ENCODE measurements at places on chromosomes 3 and 15.
A peak's percentile ranks its signal among the peaks of the same experiment; 100 is the strongest.

DNA sequence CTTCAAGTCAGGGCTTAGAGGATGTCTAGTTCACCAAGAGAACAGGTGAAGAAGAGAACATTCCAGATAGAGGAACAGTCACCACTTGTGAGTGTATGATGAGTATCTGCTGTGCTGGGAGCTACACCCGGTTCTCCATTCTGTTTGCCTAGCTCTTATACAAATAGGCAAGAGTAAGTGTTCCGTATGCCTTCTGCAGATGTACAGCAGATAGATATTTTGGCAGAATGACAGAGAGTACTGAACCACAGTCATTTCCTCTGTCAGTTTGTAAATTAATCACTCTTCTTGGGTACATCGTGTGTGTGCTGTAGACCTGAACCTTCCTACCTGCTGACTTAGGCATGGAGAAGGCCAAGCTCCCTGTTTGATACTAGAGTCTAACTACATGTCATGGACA is 108.3 kb upstream of the CTDSPL start:
- DNase-seq, result no peak

GRCh38 chr15:63023351-63023945 is 19.1 kb upstream of the TPM1 start:
- peak; percentile 60 for DNase-seq

DNA sequence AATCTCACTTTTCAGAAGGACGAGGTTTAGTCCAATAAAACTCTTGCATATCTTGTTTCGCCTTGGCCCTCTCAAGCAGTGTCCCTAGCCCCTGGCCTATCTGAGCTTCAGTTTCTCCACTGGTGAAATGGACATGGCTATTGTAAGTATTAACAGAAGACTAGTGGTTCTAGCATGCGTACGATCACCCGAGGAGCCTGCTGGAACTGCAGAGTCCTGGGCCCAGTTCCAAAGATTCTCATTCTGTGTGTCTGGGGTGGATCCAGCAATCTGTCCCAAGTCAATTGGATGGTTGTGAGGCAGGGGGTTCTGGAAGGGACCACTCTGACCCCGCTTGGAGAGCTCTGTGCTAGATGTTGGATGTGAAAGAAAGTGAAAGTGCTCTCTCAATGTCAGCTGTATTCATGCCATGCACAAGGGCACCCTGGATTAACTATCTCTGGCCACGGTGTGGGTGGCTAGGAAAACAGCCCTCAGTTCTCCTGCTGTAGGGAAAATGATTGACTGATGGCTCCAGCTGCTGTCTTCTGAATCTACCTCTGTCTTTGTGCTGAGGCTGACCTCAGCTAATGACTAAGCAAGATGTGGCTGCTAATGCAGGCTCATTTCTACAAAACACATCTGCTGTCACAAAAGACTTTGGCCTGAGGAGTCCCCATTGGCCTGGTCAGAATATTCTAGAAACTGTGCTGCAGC is 1.9 kb upstream of the PLA1A start:
- DNase-seq, result no peak

GRCh38 chr3:183411216-183411922 is 17.1 kb downstream of the MCF2L2 start:
- DNase-seq, result no peak

- DNase-seq, result peak; percentile 50
Observed at GRCh38 chr3:125684199-125684598, 88.9 kb upstream of the OSBPL11 start.

DNA sequence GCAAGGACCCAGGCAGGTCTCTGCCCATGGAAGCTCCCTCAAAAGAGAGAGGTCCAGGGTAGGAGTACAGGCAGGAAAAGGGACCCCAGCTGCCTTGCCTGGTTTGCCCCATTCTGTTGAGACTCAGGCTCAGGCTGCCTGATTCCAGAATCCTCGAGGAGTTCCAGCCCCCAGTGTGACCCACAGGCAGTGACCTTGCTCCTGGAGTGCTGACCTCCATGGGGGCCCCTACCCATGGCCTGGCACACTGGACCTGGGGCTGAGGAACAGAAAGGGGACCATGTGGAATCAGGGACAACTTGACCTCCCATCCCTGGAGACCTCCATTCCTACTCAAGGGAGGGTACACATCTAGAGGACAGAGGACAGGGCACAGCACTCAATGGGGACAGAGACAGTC is 3.4 kb upstream of the SEMA3B start:
- DNase-seq, result no peak

GRCh38 chr3:31193871-31194270 is 299.4 kb upstream of the GADL1 start:
- no peak for DNase-seq

DNA sequence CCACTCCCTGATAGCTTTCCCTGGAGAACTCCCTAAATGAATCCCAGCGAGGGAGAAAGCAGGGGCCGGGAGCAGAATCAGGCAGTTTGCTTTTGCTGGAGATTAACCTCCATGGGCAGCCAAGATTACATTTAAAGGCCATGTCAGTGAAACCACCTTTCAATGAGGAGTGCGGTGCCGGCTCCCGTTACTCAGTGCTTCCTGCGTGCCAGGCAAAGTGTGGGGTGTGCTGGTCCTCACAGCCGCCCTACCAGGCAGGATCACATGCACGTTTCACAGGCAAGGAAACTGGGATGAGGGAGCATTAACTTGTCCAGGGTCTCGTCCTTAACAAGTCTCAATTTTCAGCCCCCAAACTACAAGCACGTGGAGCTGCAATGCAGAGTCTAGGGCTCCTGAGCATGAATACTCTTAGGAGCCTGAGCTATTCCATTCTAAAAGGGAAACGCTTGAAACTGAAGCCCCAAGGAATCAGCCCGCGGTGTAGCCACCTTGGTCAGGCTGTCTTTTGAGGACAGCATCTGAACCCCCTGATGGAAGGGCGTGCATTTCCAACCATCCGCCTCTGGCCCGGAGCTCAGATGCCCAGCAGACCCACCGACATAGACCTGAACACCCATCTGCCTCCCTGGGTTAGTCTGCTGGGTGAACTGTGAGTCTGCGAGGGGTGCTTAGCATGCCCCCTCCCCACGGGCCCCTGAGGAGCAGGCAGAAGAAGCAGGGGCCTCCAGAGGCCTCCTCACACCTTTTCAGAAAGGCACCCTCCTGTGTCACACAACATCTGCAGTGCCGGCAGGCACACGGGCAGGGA is 5.6 kb downstream of the IGDCC3 start:
- no peak for DNase-seq

DNA sequence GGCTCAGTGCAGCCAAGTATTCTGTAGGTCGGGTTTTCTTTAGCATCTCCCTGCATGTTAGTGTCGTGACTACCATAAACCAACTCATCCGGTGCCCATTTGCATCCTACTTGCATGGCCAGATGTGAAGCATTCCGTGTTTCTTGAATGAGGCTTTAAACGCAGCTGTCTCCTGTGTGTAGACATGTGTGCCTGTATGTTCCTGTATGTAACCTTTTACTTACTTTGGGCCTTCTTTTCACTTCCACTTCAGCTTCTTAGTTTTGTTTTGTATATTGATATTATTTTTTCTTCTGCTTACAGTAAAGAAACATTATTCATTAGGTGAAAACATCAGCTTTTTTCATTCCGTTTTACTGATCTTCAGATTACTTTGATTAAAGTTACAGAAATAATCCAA is 267.9 kb downstream of the BBX start:
- no peak for DNase-seq

- no peak for DNase-seq
Observed at GRCh38 chr15:91429973-91430372, 329.9 kb downstream of the SV2B start.

- DNase-seq, result peak; percentile 53
Observed at GRCh38 chr3:124664804-124665203, 65.4 kb upstream of the UMPS start.

- no peak for DNase-seq
Observed at GRCh38 chr15:86706813-86707212, 627.1 kb downstream of the AGBL1 start.

GRCh38 chr3:56368846-56369245 is 99.4 kb downstream of the ERC2 start:
- DNase-seq, result no peak

DNA sequence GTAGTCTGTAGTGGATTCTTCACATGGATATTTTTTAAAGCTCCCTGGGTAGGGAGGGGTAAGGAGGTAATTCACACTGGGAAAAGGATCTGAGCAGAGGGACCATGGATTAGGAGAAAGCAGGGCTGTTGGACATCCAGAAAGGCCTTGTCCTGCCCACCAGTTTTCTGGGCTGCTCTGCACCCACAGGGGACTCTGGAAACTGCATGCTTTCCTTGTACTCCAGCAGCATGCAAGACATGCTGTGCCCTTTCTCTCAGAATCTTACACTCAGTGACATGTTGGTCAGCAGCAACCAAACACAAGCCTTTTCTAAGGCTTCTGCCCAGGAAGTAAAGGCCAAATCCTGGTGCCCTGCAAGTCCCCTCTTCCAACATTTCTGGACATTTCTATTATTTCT is 2.5 kb upstream of the FBN1 start:
- DNase-seq, result no peak

DNA sequence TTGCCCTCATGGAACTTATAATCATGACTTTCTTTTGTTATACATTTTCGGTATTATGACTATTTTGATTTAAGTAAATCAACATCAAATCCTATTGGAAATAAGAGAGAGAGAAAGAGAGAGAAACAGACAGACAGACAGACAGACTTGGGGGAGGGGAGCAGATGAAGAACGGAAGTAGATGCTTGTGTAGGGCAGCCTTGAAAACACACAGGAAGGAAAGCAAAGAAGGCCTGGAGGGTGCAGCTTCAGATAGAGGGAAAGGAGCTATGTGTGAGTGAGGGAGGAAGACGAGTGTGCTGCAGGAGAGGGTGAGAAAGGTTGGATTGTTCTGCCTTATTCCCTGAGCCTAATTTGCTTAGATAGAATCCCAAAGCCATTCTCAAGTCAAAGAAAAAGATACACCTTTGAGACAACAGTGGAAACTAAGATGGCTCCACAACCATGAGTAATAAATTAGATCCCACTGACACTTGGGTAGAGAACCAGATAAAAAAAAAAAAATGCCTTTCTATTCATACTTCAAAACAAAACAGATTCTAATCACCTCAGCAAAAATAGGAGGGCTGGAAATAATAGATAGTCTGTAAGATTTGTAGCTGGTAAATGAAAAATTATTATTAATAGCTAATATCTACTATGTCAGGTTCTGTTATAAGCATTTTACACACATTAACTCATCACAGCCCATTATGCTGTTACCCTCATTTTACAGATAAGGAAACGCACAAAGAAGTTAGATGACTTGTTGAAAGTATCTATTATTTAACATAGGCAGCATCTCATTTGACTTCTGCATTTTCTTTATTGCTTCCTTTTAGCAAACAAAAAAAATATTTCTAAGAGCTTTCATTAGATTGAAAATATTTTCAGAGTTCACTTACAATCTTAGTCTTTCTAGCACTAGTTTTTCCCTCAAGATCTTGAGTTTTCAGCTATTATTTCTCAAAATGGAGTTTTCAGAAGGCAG is 214.1 kb downstream of the TNIK start:
- no peak for DNase-seq

DNA sequence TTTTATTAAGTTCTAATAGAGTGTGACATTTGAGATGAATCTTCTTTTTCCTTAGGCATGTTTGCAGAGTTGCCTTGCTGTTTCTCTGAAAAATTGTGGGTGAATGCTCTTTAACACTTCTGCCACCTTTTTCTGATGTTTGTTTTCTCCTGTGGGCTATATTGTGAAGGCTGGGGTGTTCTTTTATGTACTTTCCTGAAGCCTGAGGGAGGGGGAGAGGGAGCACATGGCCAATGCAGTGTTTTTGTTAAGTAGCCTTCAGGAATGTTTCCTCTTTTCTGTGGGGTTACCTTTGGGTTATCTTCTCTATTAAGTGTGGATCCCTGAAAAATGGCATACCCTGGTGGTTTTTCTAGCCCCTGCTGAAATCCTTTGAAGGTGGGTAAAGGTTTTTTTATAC is 50.2 kb downstream of the CMC1 start:
- DNase-seq, result no peak

DNA sequence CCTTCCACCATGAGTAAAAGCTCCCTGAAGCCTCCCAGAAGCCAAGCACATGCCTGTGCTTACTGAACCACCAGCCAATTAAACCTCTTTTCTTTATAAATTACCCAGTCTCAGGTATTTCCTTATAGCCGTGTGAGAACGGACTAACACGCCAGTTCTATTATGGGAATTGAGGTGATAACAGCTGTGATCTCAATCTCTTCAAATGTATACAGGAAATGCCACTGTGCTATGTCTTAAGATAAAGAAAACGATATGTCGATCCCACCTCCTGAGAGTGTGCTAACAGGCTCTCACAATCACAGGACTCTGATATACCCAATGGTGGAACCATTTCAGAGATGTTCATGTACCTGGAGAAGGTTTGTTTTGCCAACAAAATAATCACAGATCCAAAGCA is 26.2 kb downstream of the CHSY1 start:
- no peak for DNase-seq

DNA sequence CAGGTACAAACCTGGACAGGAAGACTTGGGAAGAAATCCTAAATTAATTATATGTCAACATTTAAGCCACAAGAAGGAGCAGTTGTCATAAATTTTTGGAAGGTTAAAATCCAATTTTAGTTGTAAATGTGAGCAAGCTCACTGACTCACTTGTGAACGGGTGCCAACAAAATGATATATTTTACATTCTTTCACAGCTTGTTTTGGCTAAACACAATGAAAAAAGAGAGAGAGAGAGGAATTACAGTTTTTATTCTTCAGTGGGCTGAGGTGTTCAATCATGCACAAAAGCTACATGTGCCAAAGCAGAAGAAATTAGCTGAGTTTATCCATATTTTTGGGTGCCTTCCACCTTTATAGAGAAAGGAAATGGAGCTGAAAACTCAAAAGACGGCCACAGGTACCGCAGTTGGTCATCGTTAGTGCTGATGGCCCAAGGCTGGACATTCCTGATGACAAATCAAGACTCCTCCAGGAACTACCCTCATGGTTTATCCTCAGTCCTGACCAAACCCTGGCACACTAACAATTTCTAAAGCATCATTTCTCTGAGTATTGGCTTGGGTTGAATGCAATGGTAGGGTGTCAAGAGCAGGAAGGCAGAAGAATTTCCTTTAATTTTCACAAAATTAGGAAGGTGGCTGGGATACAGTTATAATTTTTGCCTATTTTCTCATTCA is 37.6 kb upstream of the WNT5A start:
- no peak for DNase-seq

GRCh38 chr15:60407415-60407805 is 9.6 kb upstream of the ANXA2 start:
- peak; percentile 80 for DNase-seq

GRCh38 chr3:16214366-16214765 is 39.9 kb downstream of the GALNT15 start:
- no peak for DNase-seq

DNA sequence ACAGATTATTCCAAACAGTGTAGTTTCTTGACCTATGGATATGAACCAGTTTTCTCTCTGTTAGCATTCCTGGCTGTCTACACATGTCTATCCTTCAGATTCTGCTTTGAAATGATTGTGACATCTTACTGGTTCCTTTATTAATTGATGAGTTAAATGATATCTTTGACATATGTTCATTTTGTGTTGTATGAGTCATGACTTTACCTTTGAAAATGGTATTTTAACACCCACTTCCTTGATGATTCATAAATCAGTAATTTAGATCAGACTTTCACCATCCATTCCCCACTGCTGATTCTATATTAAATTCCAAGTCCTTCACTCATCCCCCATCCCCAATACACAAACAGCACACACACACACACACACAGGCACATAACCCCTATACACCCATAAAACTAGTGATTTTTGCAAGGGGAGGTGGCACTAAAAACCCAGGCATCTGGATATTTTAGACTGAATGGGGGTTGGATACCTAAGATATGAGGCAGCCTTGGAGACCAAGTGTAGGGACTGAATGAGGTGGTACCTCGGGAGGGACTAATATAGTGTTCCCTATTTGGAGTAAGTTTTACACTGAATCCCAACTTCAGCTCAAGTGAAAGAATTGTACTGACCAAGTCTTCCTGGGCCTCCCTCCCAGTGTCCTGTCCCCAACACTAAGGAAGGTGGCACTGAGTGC is 9.7 kb downstream of the CCK start:
- DNase-seq, result no peak
